ENCODE measurements at places on chromosomes 3 and 15. TPM values are rescaled to one million over a fixed set of nuclear protein-coding genes. Genes with fewer than 3 reads are reported as not detected.

Gene GADL1
- total RNA-seq = 0.18 TPM

DNA sequence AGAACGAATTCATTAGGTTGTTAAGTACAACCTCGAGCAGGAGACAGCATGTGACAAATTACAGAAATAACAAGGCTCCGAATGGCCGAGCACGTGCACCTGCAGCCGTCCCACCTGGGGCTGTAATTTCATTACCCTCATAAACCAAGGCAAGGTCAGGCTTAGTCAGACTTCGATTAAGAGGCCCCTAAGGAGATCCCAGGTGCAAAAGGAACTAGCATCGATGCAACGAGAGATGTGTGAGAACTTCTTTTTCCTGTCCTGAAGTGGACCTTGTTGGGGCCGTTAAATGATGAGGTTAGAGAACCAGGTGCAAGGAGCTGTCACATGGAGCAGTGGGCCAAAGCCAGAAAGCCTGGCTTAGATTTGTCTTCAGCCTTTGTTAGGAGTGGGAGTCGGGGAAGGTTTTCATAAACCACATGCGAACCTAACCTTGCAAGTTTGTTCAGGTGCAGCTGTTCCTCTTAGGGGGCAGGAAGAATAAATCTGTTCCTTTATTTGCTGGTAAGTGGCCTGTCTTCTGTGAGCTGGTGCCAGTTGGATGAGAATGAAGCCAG lies 559.9 kb upstream of the MCTP2 start:
- peaks cover 5% of the 10 kb centered on the region for H3K36me3 ChIP-seq
- no peak overlapping the region for H3K27ac ChIP-seq
- peaks cover 17% of the 10 kb centered on the region for H3K4me1 ChIP-seq
- no peak overlapping the region for H3K4me3 ChIP-seq
- peaks cover 13% of the 10 kb centered on the region for H3K27me3 ChIP-seq

Gene PXK
- 6.9 TPM for total RNA-seq

Gene SLC9C1
- 2.5 TPM for total RNA-seq

- peaks cover 22% of the 10 kb centered on the region for H3K4me1 ChIP-seq
- no peak overlapping the region for H3K4me3 ChIP-seq
- no peak for DNase-seq
- no peaks in the 10 kb centered on the region for H3K27me3 ChIP-seq
- peaks cover 27% of the 10 kb centered on the region for H3K36me3 ChIP-seq
Observed at GRCh38 chr3:187025254-187025655, 94.9 kb downstream of the ST6GAL1 start.

- H3K4me1 ChIP-seq = no peaks in the 10 kb centered on the region
- peaks cover 17% of the 10 kb centered on the region for H3K36me3 ChIP-seq
- no peak for DNase-seq
- no peak overlapping the region for H3K27ac ChIP-seq
- no peaks in the 10 kb centered on the region for H3K27me3 ChIP-seq
- H3K4me3 ChIP-seq = no peak overlapping the region
Observed at GRCh38 chr15:23548071-23548470, 17.4 kb upstream of the MKRN3 start.

Gene CAPN3
- 0.70 TPM for total RNA-seq

GRCh38 chr3:15616053-15616452 lies 14.5 kb downstream of the BTD start:
- no peaks in the 10 kb centered on the region for H3K27me3 ChIP-seq
- H3K36me3 ChIP-seq = peaks cover 25% of the 10 kb centered on the region
- H3K4me3 ChIP-seq = no peak overlapping the region
- no peak for DNase-seq

DNA sequence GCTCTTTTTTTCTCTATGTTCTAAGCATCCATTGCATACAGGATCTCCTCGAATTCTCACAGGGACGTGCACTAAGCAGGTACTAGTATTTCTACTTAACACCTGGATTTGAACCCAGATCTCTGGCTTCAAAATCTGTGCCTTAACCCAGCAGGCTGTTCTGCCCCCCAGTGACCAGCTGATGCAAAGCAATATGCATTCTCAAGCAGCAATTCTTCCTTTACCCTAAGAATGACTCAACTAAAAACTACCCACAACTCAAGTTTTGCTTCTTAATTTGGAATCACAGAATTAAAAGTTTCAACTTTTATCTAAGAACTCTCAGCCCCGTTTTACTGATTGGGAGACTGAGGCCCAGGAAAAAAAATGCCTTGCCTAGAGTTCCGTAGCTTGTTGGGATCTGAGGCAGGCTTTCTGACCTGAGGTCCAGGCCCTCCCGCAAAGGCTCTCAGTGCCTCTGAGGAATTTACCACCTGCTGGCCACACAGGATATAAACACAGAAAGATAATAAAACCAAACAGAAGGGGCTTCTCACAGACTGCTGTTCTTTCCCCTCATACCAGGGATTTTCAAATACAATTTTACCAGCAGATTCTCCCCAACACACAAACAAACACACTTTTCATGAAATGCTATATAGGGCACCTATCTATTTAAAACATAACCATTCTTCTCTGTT lies 115.4 kb upstream of the RAD18 start:
- no peak overlapping the region for H3K4me3 ChIP-seq
- no peak for DNase-seq
- H3K4me1 ChIP-seq = peaks cover 31% of the 10 kb centered on the region
- no peaks in the 10 kb centered on the region for H3K27me3 ChIP-seq

DNA sequence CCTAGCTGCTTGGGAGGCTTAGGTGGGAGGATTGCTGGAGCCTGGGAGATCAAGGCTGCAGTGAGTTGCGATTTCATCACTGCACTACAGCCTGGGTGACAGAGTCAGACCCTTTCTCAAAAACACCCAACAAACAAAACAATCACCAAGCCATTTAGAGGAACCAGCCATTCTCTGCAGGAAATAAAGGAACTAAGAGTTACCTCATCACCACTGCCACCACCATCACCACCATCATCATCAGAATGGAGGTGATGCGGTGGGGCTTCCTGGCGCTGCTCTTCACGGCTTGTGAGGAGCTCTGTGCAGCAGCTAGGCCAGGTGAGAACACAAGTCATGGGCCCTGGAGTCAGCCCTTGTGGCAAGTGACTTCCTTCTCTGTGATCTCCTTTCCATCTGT lies 37.7 kb upstream of the KLHL25 start:
- H3K4me1 ChIP-seq = no peaks in the 10 kb centered on the region
- no peak overlapping the region for H3K27ac ChIP-seq
- no peaks in the 10 kb centered on the region for H3K27me3 ChIP-seq
- H3K36me3 ChIP-seq = no peaks in the 10 kb centered on the region

Gene IL17RB
- total RNA-seq = 5.6 TPM

Gene SLC7A14
- total RNA-seq = 0.62 TPM

Data from WTC11 (cell line).